NCI-H524 treated with DMSO at 0.1 percent for 48 hours (cell line): ENCODE measurements at places on chromosomes 5 and 9.

- no peak for DNase-seq
Measured at GRCh38 chr5:163889369-163889768, 383.9 kb downstream of the MAT2B start.

- DNase-seq, result no peak
Measured at GRCh38 chr9:7976167-7976755, 176.7 kb upstream of the DMAC1 start.

DNA sequence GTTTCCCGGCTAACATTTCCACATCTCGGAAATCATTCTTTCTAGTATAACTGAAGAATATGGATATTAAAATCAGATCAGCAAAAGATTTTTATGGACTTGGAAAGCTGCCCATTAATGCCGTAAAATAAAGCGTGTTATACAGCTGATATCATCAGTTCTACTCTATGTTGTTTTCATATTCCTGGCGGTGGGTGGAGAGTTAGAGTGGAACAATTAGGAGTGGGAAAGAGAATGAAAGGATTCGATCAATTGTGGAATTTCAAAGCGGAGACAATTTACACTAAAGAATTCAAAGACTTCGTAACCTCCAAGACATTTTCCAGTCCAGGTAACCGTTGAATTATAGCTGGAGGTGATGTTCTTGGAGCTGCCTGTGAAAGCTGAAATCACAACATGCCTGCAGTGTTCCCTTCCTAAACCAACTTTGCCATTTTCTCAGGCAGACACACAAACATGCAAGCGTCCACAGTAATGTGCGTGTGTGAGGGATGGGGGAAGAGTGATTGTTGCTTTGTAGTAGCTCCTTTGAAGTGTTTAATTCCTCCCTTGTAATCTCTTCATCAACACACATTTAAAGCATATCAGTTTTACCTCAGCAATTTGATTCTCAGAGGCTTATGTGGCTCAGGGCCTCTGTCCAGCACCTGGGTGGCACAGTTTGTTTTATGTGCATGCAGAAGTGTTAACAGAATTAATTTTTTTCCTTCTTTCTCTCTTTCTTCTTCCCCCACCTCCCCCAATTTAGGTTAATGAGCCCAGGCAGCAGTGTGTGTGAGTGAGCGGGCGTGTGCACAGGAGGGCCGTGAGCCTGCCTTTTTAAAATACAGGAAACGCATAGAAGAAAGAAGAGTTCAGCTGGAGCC, 544.1 kb downstream of the RAB3C start:
- DNase-seq, result no peak

DNA sequence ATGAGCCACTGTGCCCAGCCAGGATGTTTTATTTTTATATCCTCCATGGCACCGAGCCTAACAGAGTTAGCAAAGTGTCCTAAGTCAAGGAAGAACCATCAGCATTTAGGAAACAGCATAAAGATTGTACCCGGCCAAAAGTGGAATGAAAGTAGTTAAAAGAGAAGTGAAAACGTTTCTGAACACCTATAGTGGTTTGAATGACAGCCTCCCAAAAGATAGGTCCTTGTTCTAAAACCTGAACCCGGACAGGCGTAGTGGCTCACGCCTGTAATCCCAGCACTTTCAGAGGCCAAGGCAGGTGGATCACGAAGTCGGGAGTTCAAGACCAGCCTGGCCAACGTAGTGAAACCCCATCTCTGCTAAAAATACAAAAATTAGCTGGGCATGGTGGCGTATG, 37.4 kb downstream of the ZFAND5 start:
- DNase-seq, result no peak

GRCh38 chr5:107466233-107466769, 204.4 kb downstream of the EFNA5 start:
- DNase-seq, result no peak

- DNase-seq, result peak; percentile 57
Measured at GRCh38 chr5:20359377-20359776, 371.4 kb upstream of the CDH18 start.

- DNase-seq, result no peak
Measured at GRCh38 chr5:151066920-151067319, 13.9 kb downstream of the TNIP1 start.

GRCh38 chr5:163544041-163544440, 38.6 kb downstream of the MAT2B start:
- no peak for DNase-seq
